HT1080 (cell line): ENCODE measurements at places on chromosomes 7 and 10. TPM values are rescaled to one million over a fixed set of nuclear protein-coding genes. Genes with fewer than 3 reads are reported as not detected.

- DNase-seq: no peak
Observed at GRCh38 chr10:94155722-94156271, 162.1 kb downstream of the PLCE1 start.

DNA sequence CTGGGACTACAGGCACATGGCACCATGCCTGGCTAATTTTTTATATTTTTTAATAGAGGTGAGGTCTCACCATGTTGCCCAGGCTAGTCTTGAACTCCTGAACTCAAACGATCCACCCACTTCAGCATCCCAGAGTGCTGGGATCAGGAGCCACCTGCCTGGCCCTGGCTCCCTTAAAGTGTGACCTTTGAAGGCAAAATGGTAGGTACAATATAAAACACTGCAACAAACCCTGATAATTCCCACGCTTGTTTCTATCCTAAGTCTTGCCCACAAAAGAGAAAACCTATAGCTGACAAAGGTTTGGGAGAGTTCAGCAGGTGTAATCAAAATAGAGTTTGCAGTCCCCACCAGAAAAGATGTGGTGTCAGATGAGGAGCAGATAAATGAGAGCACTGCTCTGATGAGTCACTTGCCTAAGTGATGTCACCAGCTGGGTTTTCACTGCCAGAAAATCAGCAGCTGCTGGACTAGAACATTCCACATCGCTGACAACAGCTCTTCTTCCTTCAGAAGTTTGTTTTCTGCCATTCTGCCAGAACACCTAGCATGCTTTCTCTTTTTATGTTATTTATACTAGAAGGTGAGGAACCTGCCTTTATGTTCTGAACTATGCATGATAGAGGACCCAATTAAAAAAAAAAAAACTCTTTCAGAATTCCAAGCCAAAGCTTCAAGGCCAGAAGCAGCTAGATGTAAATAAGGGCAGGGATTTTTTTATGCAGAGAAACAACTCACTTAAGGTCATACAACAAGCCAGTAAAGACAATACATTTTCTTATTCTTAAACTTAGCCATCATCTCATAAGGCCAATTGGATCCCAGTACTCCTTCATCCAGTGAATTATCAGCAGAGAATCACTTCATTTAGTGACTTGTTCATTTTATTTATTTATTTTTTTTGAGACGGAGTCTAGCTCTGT, 18.0 kb downstream of the PURB start:
- DNase-seq: peak; percentile 82

GRCh38 chr10:52314822-52315552, 906 bp downstream of the DKK1 start:
- DNase-seq: no peak

DNA sequence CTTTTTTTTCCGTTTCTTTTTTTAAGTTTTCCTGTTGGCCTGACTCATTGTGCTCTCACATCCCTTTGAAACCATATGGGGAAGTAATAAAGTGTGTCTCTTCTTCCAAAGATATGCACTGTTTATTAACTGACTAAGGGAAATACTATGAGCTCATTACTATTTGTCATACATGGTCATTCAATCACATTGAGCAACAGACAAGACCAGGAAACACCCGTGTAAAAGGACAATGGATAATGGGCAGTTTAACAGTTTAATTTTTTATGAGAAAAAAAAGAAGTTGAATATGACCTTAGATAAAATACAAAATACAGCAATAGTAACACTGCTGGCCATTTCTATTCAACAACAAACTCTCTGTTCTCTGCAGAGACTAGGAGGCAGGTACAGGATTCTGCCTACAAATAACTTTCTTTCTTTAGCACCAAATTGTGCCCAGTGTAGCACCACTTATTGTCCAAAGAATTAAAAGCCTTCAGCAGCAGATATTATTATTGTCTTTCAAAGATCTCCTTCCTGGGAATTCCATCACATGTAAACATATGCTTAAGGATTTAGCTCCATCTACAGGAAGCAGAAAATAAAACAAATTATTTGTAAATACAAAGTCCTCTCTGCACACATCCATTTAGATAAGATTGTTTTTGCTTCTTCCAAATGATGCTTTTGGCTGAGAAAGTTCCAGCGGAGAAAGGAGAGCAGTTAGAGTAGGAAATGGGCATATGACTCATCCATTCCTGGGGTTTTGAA, 55.0 kb upstream of the AKR1E2 start:
- peak; percentile 98 for DNase-seq

DNA sequence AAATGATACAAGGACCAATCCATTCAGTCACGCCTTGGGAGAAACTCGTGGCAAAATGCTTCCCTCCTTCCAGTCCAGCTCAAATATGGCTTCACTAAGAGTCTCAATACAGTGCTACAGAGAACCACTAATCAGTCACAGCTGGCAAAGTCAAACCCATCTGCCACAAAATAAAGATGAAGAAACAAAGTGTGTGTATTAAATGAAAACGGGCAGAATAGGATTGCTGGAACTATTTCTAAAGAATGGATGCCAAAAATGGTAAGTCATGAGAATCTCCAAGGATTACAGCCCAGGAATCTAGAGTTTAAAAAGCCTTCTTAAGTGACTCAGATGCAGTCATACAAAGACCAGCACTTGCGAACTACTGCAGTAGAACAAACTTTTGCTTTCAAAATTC, 61.9 kb downstream of the CACUL1 start:
- DNase-seq: peak; percentile 81

DNA sequence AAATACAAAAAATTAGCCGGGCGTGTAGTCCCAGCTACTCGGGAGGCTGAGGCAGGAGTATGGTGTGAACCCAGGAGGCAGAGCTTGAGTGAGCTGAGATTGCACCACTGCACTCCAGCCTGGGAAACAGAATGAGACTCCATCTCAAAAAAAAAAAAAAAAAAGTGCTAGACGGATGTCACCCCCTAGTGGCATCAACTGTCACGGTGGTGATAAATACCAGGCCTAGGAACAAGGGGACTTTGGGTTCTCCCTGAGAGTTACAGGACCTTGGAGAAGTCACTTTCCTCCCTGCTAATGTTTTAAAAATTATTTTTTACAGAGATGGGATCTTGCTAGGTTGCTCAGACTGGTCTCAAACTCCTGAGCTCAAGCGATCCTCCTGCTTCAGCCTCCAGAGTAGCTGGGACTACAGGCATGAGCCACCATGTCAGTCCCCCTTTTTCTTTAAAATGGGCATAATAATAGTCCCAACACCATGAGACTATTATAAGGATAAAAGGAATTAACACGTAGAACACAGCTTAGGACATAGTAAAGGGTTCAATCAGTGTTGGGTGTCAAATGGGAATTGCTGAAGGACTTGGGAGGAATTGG, 2.6 kb upstream of the TMEM130 start:
- no peak for DNase-seq

DNA sequence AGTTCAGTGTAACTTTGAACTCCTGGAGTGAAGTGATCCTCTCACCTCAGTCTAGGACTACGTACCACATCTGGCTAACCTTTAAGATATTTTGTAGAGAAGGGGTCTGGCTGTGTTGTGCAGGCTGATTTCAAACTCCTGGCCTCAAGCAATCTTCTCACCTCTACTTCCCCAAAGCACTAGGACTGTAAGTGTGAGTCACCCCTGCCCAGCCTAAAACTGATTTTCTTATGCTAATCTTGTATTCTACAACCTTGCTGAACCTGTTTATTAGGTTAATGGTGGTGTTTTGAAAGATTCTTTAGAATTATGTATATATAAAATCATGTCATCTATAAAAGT, 58.0 kb downstream of the LCOR start:
- no peak for DNase-seq

DNA sequence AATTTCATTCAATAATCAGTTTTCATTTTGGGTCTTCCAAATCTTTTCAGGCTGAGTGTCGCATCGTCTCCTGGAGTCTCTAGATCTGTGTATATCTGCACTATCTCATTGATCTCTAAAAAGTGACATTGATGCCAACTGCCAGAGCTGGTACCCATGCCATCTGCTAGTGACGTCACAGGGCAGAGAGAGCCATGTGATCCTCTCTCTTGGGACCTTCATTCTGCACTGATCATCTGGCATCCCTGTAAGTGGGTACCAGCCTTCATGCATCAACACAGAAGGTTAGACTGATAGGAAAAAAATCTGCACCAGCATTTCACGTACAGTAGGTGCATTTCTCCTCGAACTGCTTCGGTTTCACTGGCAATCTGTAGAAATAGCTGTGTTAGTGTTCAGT, at the start of gene NEUROD6:
Gene NEUROD6, minus strand, starts transcription at position 124 of the 400 bp plus-strand sequence. CDS start 1,458 bp downstream, outside the sequence.
- no peak for DNase-seq

DNA sequence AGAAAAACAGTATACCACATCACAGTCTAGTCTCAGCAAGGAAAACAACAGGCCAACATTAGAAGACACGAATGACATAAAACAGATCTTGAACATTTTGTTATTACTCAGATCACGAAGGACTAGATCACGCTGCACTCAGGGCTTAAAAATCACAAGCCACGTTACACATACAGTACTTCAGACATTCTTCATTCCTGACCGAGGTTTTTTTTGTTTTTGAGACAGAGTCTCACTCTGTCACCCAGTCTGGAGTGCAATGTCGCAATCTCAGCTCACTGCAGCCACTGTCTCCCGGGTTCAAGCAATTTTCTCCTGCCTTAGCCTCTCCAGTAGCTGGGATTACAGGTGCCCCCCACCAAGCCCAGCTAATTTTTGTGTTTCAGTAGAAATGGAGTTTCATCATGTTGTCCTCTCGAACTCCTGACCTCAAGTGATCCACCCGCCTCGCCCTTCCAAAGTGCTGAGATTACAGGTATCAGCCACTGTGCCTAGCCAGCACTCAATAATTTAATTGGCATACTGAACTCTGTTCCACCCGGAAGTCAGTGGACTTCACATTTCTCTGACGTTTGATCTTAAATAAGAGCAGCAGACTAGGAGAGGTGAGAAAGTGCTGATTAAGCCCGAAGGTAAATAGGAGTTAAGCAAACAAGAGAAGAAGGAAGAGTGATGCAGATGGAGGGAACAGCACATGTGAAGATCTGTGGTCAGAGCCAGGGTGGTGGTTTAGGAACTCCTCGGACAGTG, 3.5 kb downstream of the AIMP2 start:
- no peak for DNase-seq

The LGI1 gene
- total RNA-seq: 0.02 TPM in 1 of 2 replicates, not detected in the other

- no peak for DNase-seq
Observed at GRCh38 chr7:74032624-74033371, 4.8 kb downstream of the ELN start.

DNA sequence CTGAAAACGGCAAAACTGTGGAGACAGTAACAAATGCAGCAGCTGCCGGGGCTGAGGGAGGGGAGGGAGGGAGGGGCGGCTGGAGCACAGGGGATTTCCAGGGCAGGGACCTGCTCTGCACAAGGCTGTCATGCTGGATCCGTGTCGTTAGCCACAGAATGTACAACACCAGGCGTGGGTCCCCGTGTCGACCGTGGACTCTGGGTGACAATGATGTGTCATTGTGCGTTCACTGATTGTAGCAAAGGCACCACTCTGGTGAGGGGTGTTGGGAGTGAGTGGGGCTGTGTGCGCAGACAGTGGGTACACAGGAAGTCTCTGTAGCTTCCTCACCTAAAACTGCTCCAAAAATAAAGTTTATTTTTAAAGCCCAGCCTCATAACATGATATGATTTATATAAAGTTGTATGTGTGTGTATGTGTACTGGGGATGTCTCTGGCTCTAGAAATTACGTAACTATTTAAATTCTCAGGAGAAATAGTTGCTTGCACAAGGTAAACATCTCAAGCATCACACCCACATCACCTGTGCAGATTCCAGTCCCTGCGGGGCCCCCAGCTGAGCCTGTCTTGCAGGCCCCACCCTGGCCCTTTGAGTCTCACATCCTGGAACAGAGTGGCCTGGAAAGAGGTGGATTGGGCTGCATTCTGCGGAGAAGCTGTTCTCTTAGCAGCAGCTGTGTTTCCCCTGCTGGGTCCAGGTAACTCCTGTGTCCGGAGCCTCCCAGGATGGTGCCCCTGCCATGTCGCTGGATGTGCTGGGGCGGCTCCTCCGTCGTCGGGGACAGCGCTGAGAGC, 135.7 kb downstream of the DYNC2I1 start:
- DNase-seq: no peak

DNA sequence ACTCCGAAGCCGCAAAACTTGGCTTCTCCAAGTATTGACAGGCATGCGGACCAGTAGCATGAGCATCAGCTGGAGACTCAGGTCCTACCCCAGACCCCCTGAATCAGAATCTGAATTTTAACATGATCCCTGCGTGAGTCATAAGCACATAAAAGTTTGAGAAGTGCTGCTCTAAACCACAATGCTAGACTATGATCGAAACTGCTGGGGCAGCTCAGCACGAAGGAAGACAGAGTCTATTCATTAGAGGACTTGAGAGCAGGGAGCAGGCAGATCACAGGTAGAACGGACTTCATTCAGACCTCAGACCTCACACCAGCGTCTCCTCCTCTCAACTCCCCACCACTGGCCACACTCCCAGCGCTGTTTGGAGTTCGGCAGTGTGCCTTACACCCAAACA, 16.9 kb downstream of the CAMK2G start:
- no peak for DNase-seq

The AMPH gene
- 1.3 and 2.3 TPM in 2 replicates for total RNA-seq

GRCh38 chr10:8568401-8568800, 513.9 kb downstream of the GATA3 start:
- no peak for DNase-seq

DNA sequence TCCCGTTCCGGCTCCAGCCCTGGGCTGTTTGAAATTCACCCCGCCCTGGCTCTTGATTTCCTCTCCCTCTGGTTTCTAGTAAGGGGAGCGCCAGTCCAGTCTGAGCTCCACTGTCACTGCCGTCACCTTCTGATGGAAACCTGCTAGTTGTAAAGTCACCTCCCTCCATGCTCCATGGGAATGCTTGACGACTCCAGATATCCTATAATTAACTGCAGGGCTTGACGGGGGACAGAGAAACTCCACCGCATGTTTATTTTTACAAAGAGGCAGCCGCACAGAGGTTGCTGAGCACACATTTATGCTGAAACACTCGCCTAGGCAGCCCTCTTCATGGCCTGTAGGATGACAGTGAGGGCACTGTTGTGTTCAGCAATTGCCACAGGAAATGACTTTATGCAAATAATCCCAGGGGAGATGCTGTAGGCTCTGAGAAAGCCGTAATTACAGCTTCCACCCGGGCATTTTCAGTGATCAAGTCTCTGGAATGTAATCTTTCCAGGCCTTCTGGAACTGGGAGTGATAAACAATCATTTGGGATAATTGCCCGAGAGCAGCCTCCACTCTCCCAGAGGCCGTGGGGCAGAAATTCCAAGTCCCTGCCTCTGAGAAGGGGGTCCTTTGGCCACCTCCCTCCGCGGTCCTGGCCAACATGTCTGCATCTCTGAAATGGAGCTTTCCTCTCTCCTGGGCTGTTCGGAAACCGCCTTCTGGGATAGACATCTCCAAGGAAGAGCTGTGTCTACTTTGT, 300.5 kb downstream of the KLF6 start:
- no peak for DNase-seq
